Left lobe of liver (tissue), 2 donors: ENCODE measurements at places on chromosomes 5 and 9.

GRCh38 chr9:87138128-87139040, 191.1 kb upstream of the GAS1 start:
- DNase-seq: no peak

DNA sequence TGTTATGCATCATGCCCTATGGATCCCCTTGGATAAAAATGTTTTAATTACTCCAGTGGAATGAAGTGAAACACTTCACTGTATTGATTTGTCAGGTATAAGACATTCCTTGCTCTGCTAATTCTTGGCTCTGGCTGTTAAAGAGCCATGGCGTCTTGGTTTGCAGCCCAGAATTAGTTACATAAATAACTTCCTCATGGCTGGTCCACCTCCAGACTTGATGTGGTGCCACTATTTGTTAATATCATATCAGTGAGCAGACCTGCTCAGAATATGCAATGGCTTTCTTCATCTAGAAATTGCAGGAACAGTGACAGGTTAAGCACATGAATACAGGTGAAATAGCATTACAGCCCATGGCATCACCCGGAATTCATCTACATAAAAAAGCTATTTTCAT, 446.9 kb upstream of the GRIN3A start:
- DNase-seq: no peak

- no peak for DNase-seq
These were observed 18.5 kb downstream of the KIAA1958 start for GRCh38 chr9:112505086-112505485.

DNA sequence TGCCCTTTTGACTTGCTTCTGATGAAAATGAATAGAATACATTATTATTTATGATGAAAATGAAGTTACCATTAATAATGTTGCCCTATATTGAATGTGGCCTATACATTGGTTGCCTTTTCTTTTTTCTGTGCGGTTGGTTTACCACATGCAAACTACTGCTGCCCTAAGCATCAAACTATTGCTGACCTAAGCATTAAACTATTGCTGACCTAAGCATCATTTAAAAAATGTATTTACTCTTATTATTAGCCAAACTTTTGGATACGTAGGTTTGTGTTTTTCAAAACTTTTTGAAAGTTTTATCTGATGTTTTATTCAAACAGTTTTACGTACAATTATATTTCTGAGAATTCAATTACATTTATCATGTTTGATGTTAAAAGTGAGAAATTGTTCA, 76.0 kb upstream of the CDH10 start:
- DNase-seq: no peak
